ENCODE measurements at places on chromosomes 5 and 9.

GRCh38 chr9:113322671-113323070 is 17.4 kb downstream of the WDR31 start:
- DNase-seq: no peak

DNA sequence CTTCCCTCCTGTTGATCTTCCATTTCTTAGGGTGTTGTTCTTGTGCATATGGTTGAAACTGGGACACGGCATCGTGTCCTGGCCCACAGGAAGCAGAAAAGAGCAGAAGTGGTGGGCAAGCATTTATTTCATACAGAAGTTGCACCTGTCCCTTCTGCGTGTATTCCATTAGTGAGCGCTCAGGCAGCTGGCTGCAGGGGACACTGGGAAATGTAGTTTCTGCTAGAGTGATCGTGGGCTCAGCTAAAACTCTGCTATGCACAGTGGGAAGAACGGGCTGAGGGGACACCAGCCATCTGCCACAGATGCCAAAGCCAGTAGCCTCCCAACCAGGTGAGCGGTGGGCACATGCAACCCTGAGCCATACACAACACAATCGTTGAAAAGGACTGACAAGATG is 57.4 kb upstream of the ASS1 start:
- DNase-seq: no peak

DNA sequence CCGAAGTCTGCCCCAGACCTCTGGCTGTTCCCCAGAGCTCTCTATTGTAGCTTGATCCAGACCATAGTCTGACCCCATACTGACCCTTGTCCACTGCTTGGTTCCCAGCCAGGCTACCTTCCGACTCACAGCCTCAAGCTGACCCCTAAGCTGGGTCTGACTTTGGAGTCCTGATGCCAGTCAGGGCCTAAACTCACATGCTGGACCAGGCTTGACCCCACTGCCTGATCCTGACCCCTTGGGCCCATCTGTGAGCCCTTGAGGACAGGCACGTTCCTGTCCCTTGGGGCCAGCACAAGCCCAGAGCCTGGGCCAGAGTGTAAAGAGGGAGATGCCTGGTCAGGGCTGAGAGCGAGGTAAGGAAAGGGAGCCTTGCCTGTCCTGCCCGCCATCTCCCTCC is 32.7 kb upstream of the ENHO start:
- DNase-seq: no peak

GRCh38 chr9:27394154-27394825 is 97.3 kb upstream of the EQTN start:
- no peak for DNase-seq

- no peak for DNase-seq
These were observed 63.8 kb downstream of the MACROH2A1 start for GRCh38 chr5:135335031-135335828.

DNA sequence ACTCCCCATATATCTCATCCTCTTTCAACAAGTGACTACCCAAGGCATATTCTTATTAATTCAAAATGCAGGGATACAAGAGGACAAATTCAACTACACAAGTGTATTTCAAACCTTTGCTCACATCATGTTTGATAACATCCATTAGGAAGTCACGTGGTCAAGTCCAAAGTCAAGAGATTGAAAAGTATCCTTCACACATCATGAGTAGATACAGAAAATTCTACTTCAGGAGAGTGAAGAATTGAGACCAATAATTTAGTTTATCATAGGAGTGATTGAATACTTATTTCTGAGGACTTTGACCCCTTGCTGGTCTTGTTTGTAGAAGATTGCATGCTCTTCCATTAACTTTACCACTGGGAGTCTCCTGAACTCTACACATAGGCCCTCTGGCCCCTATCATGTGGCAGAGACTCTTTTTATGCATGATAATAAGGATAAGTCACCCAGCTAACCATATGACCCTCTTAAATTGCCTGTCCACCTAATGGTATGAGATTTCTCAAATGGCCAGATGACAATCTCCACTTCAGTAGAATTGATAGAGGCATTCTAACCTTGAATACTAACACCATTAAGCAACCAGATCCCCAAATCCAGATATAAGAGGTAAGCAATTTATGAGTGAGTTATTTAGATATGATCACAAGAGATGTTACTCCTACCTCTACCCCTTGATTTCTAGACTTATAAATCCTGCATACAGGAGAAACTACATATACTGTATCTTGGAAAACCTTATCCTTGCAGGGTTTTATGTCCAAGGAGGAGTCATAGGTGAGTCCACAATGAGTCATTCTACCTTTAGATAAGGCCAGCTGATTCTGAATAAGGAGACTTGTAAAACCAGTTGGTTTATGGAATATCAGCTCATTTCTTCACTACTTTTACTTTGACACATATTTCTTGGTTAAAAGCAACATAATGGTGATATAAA is 26.6 kb upstream of the SLC46A2 start:
- no peak for DNase-seq

DNA sequence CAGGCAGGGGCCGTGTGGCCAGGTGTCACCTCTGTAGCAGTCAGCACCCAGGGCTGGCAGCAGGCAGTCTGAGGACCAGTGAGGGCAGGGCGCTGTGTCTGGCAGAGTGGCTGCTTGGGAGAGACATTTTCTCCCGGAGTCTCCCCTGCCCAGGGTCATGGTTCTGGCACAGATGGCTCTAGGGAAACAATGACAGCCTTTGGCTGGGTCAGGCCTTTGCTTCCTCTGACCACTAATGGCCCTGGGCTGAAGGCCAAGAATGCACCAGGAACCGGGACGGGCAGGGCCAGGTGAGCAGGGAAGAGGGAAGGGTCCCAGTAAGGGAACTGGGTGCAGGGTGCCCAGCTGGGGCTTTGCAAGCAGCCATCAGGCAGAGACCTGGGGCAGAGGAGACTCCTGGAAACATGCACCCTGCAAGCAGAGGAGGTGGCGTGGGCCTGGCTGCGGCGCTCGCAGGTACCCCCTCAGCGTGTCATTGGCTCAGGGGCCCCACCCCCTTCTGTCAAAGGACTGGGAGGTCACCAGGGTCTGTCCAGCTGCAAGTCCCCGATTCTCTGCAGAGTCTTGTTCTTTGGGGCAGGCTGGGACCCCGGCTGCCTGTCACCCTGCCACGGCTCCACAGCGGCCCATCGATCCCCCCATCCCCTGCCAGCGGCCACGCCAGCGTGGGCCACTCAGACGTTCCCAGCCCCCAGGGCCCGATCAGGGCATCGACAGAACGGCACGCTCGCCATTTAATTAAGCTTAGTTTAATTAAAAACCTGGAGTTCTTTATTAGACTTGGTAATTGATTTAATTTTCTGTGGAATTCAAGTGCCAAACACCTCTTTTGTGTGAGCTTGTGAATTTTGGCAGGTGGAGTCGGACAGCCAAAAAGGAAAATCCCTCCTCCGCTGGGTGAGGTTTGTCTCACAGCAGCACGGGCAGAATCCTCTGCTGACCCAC is 18.9 kb upstream of the TMEM250 start:
- no peak for DNase-seq

GRCh38 chr9:34512131-34513078 is 10.4 kb downstream of the ENHO start:
- DNase-seq: no peak

DNA sequence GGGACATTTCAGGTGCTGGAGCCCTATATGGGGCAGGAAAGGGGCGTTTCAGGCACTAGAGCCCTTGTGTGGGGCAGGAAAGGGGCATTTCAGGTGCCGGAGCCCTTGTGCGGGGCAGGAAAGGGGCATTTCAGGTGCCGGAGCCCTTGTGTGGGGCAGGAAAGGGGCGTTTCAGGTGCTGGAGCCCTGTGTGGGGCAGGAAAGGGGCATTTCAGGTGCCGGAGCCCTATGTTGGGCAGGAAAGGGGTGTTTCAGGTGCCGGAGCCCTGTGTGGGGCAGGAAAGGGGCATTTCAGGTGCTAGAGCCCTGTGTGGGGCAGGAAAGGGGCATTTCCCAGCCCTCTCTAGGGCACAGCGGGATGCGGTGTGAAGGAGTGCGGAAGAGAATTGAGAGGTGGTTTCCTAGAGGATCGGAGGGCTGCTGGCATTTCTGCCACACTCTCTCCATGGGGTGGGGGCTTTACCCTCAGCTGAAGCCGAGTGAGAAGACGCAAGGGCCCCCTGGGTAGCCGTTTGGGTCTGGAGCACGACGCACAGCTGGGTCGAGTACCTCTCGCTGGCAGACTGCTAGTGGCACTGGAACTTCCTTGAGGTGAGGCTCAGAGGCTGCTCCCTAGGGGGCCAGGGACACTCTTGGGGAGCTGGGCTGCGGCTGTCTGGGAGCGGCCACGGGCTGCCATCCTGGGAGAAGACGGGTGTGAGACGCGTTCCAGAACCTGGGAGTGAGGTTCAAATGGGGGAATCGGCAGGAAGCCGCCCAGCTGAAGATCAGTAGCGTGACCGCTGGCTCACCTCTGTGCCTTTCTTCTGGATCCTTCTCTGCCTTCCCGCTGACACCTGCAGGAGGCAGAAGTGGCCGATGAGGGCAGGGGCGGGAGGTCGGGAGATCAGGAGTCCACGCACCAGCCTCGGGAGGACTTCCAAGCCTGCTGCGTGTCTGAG is 122.6 kb upstream of the IRX4 start:
- DNase-seq: no peak

DNA sequence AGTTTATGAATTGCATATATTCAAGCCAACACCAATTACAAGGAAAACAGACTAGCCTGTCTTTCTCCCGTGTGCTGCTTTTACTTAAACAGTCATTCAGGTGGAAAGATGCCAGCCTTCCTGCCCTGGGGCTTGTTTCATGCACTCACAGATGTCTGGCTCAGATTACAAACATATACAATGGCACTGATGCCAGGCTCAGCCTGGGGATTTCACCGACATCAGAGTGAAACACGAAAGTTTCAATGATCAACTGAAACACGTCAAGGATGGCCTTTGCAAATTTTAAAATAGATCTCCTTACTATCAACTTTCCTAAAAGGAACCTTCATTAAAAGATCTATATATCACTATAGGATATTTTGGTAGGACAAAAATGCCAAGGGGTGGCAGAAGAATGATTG is 1576.5 kb downstream of the EFNA5 start:
- DNase-seq: no peak

DNA sequence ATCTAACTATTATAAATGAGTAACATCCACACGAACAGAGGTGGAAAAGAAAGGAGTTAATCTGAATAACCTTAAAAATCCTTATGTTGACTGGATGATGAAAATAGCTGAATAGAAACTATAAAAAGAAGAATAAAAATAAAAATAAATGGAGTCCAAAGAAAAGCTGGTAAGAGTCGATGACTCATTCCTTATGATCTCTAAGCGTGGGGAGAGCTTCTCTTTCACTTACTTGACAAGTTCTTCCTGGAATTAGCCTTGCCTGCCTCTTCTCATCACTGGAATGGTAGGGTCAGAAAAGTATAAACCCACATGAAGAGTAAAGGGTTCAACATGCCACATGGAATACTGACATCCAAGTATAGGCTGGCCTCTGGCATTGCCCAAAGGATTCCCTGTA is 477.0 kb upstream of the RGMB start:
- DNase-seq: no peak

- DNase-seq: no peak
These were observed 3.1 kb upstream of the RGMB start for GRCh38 chr5:98770209-98770910.

DNA sequence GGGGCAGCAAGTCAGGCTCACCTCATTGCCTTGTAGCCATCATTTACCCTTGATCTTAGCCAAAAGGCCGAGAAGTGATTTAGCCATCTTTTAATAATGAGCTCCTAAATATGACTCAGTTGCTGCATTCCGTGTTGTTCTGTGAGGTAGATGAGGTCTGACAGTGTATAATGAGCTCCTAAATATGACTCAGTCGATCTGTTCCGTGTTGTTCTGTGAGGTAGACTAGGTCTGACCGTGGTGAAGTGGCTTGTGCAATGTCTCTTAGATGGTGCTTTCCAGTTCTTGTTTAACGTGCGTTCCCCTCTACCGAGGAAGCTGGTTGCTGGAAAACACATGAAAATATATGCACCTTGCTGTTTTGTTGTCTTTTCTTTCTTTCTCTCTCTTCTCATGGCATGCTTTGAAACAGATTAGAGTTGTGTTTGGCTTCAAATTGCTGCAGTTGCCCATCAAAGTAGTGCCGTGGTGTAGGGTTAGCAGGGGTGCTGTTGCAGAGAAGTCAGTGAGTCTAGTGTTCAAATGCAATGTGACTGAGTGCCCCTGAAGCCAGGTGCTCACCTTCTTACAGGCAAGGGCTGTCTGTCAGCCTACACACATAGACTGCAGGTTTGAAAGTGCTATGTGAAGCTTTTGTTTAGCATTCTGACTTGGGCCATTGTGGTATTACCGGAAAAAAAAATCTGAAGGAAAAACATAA is 118.6 kb downstream of the KDM4C start:
- no peak for DNase-seq

GRCh38 chr5:154756009-154756867 is 1.1 kb downstream of the LARP1 start:
- peak; percentile 35 for DNase-seq

GRCh38 chr5:142941245-142941644 is 171.1 kb downstream of the ARHGAP26 start:
- peak; percentile 16 for DNase-seq

GRCh38 chr9:93531374-93531773 is 45.0 kb upstream of the PHF2 start:
- DNase-seq: peak; percentile 40

DNA sequence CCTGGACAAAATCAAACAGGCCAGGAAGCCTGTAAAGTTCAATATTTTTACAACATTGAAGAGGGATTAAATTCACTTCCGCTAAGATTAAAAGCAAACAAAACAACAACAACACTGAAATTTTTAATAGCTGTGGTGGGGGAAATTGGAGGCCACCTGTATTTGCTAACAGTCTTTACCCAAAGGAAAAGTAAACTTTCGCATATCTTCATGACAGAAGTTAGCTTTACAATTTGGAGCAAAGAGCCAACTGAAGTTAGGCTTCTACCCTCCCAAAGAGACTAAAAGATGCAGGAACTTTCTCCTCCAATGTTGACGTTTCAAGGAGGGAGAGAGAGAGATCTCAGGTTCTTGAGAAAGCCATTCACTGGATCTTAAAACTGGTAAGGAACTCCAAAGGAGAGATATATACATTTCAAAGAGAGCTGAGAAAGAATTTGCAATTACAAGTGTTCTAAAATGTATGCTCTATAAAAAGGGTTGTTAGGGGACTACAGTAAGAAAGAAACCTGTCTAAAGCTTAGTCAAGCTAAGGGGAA is 349.2 kb upstream of the CDH9 start:
- DNase-seq: no peak

- no peak for DNase-seq
These were observed at the start of gene ENG for GRCh38 chr9:127854184-127854806. Gene ENG, minus strand, starts transcription at chr9:127854658. Its CDS starts 303 bp downstream, at chr9:127854355.

DNA sequence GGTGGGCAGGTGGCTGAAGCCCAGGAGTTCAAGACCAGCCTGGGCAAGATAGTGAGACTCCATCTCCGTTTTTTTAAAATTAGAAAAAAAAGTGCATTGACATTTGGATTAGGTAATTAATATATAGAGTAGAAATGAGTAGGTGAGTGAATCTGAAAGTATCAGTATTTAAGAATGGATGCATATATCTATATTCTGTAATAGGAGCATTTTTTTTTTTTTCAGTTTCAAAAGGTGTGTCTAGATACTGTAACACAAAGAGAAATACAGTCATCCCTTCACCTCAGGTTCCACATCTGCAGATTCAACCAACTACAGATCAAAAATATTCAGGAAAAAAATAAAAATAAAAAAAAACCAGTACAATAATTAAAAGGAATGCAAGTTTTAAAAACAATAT is 50.8 kb downstream of the RBM27 start:
- DNase-seq: no peak

- no peak for DNase-seq
These were observed 1.0 kb downstream of the STARD4 start for GRCh38 chr5:111511174-111511830.

GRCh38 chr5:73464016-73464745 is 15.6 kb upstream of the FOXD1 start:
- no peak for DNase-seq

GRCh38 chr9:125746774-125747052 is 460 bp upstream of the PBX3 start:
- DNase-seq: no peak

Measured in T-helper 2 cell (primary cell).